ENCODE measurements at places on chromosomes 16 and 17. TPM values are rescaled to one million over a fixed set of nuclear protein-coding genes. Genes with fewer than 3 reads are reported as not detected.

Gene CUEDC1
- total RNA-seq = 11.9 TPM

Gene CFAP97D1
- total RNA-seq = under 0.01 TPM

Gene DDX42
- total RNA-seq = 62.7 TPM

Gene TBC1D3E
- total RNA-seq = not detected

Gene MEIOC
- total RNA-seq = not detected

Gene GLOD4
- total RNA-seq = 65.3 TPM

Gene SPNS2
- total RNA-seq = 0.66 TPM

Gene BICDL2
- total RNA-seq = 0.13 TPM

Gene CCL14
- not detected for total RNA-seq

Gene SEZ6L2
- total RNA-seq = 6.3 TPM

Gene LRRC46
- 0.25 TPM for total RNA-seq

Gene SPATA22
- not detected for total RNA-seq

Gene KRT9
- total RNA-seq = not detected

Gene CDRT15
- total RNA-seq = not detected

Gene NAGS
- 0.93 TPM for total RNA-seq

Gene KRT23
- not detected for total RNA-seq
